ENCODE measurements at places on chromosomes 1 and 21. TPM values are rescaled to one million over a fixed set of nuclear protein-coding genes. Genes with fewer than 3 reads are reported as not detected.

ASTN1 gene
- total RNA-seq = 0.95 TPM

HS2ST1 gene
- 29.8 TPM for total RNA-seq

C1orf167 gene
- 0.95 TPM for total RNA-seq

TRAPPC3 gene
- 79.9 TPM for total RNA-seq

TMEM81 gene
- 3.0 TPM for total RNA-seq
